ENCODE measurements at places on chromosomes 4 and X. TPM values are rescaled to one million over a fixed set of nuclear protein-coding genes. Genes with fewer than 3 reads are reported as not detected.

GAGE2A gene
- not detected for total RNA-seq

- no peaks in the 10 kb centered on the region for H3K4me1 ChIP-seq
- H3K36me3 ChIP-seq = no peaks in the 10 kb centered on the region
- DNase-seq = no peak
- H3K4me3 ChIP-seq = no peak overlapping the region
Measured at GRCh38 chr4:128757712-128758111, 51.8 kb upstream of the JADE1 start.

DNA sequence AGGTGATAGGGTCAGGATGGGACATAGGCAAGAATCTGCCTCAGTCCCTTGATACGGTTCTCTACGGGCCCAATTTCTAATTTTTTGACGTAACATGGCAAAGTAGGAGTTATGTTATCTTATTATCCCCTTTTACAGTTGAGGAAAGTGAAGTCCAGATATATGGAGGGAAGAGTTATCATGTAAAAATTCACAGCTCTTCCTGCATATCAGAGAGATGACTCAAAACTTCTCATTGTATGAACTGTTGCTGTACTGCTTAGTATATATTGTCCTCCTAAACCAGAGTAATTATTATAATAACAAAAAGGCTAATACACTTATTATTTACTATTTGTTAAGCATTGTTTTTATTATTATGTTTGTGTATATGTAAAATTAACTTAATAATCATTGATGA is 260.5 kb upstream of the IGFBP7 start:
- no peak overlapping the region for H3K4me3 ChIP-seq
- H3K27ac ChIP-seq = no peak overlapping the region
- no peaks in the 10 kb centered on the region for H3K36me3 ChIP-seq
- H3K27me3 ChIP-seq = no peaks in the 10 kb centered on the region
- H3K4me1 ChIP-seq = peaks cover 5% of the 10 kb centered on the region

DNA sequence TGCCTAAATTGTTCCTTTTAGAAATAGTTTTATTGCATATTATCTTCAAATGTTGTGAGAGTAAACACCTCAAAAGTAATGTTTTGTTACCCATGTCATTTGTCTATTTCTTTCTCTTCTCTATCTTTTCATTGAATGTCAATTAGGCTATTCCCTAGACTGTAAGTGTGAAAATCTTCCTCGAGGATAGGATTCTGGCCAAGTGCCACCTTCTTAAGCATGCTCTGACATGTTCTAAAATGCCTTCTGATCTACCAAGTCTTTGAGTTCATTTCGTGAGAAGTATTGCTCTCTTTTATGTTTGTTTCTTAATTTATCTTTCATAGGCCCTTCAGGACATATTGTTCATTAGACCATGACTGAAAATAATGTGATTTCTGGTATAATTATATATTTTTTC is 44.1 kb upstream of the TLL1 start:
- no peaks in the 10 kb centered on the region for H3K27me3 ChIP-seq
- no peaks in the 10 kb centered on the region for H3K36me3 ChIP-seq
- no peak overlapping the region for H3K4me3 ChIP-seq
- no peak overlapping the region for H3K27ac ChIP-seq

GRCh38 chr4:83335701-83336100 is 1.1 kb upstream of the HPSE start:
- DNase-seq = no peak
- peaks cover 14% of the 10 kb centered on the region for H3K4me1 ChIP-seq
- no peak overlapping the region for H3K27ac ChIP-seq
- H3K36me3 ChIP-seq = no peaks in the 10 kb centered on the region
- H3K27me3 ChIP-seq = no peaks in the 10 kb centered on the region

- H3K27me3 ChIP-seq = no peaks in the 10 kb centered on the region
- peak; percentile 78 for DNase-seq
- H3K4me3 ChIP-seq = no peak overlapping the region
- peak overlapping the region; percentile 72 for H3K27ac ChIP-seq
Measured at GRCh38 chrX:78527263-78527662, 131.9 kb downstream of the RTL3 start.

DNA sequence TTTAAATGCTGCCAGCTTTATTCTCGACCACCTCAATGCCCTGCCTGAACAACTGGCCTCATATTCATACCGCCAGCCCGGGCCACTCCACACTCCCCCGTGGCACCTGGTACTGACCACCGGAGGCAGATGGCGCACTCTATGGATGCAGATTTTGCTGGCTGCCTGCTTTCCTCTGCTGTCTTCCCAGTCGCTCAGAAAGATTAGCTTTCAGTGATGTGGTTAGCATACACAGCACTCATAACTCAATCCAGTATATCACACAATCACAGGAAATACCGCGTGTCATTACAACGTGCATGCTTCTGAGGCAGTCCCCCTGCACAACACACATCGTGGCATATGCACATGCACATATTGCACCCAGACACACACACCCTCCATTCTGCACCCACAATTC is 147.2 kb upstream of the BCOR start:
- H3K27ac ChIP-seq = no peak overlapping the region
- H3K4me3 ChIP-seq = no peak overlapping the region
- no peaks in the 10 kb centered on the region for H3K36me3 ChIP-seq
- H3K4me1 ChIP-seq = no peaks in the 10 kb centered on the region
- no peaks in the 10 kb centered on the region for H3K27me3 ChIP-seq

- H3K4me3 ChIP-seq = no peak overlapping the region
- H3K27me3 ChIP-seq = no peaks in the 10 kb centered on the region
- no peak for DNase-seq
- H3K36me3 ChIP-seq = peaks cover 4% of the 10 kb centered on the region
- no peak overlapping the region for H3K27ac ChIP-seq
Measured at GRCh38 chrX:154083126-154083517, 14.4 kb downstream of the MECP2 start.

DNA sequence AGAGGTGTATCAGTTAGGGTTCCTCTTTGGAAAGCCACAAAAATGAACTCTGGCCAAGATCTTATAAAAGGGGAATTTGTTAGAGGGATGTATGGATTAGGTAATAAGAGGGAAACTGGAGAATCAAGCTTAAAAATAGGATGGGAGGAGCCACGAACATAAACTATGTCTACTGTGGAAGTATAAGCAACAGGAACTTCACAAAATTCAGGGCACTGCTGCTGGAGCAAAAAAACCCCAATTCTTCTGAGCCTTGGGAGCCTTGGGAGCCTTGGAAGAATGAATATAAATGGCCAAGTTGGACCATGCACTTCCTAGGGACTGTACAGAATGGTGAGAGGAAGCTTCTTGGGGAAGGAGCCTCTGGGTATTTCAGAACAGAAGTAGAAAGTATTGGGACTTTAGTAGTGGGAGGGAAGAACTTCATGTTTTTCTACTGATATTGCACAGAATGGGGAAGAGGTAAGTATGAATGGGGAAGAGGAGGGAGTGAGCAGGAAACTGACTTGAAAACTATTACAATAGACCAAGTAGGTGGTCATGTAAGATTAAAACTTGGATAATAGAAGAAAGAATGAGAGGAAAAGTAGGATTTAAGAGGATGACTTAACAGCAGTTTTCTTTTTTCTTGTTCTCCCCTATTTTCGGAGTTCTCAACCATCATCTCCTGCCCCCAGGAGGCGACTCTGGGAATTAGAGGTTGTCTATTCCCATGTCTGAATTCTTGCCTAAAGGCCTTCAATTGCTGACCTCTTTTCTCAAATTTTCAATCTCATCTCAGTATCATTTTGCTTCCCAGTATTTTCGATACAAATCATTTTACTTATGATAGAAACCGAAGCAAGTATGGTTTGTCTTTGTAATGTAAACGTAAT is 44.4 kb upstream of the TAPT1 start:
- peaks cover 23% of the 10 kb centered on the region for H3K4me1 ChIP-seq
- H3K36me3 ChIP-seq = no peaks in the 10 kb centered on the region
- H3K27ac ChIP-seq = peak overlapping the region; percentile 54
- peak overlapping the region; percentile 7 for H3K4me3 ChIP-seq

- H3K4me3 ChIP-seq = no peak overlapping the region
- H3K27me3 ChIP-seq = no peaks in the 10 kb centered on the region
- DNase-seq = no peak
- H3K4me1 ChIP-seq = peaks cover 8% of the 10 kb centered on the region
Measured at GRCh38 chrX:17629519-17629918, 107.8 kb upstream of the SCML1 start.

ADGRA3 gene
- 29.0 TPM for total RNA-seq

GRCh38 chr4:76657443-76657842 is 222.4 kb downstream of the SHROOM3 start:
- DNase-seq = no peak
- H3K4me1 ChIP-seq = peaks cover 27% of the 10 kb centered on the region
- H3K36me3 ChIP-seq = no peaks in the 10 kb centered on the region
- no peaks in the 10 kb centered on the region for H3K27me3 ChIP-seq
- no peak overlapping the region for H3K4me3 ChIP-seq
- H3K27ac ChIP-seq = peak overlapping the region; percentile 81

DNA sequence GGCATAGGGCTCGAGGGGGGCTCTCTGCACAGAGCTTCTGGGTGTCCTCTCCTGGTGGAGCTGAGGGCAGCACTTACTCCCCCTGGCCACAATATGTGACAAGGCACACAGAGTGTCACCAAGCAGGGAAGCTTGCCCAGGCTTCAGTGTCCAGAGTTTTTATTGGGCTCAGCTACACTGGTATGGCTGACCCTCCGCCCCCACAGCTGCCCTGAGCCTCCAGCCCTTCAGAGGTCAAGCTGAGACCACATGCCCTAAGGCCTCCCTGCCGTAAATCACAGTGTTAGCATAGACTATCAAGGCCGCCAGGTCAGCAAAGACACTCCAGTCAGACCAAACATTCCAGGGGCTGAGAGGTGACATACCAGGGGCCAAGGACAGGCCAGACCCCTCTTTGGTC is 59.0 kb downstream of the EVC start:
- H3K27me3 ChIP-seq = no peaks in the 10 kb centered on the region
- no peak overlapping the region for H3K4me3 ChIP-seq
- H3K4me1 ChIP-seq = no peaks in the 10 kb centered on the region
- DNase-seq = no peak
- H3K27ac ChIP-seq = no peak overlapping the region

BEND2 gene
- total RNA-seq = not detected

- no peak overlapping the region for H3K27ac ChIP-seq
- no peak overlapping the region for H3K4me3 ChIP-seq
- no peaks in the 10 kb centered on the region for H3K36me3 ChIP-seq
- H3K27me3 ChIP-seq = 0 out of 2 replicates have a peak, but pooled peaks cover 6% of the 10 kb centered on the region
- H3K4me1 ChIP-seq = no peaks in the 10 kb centered on the region
Measured at GRCh38 chr4:181897935-181898334, 345.3 kb upstream of the TENM3 start.

DNA sequence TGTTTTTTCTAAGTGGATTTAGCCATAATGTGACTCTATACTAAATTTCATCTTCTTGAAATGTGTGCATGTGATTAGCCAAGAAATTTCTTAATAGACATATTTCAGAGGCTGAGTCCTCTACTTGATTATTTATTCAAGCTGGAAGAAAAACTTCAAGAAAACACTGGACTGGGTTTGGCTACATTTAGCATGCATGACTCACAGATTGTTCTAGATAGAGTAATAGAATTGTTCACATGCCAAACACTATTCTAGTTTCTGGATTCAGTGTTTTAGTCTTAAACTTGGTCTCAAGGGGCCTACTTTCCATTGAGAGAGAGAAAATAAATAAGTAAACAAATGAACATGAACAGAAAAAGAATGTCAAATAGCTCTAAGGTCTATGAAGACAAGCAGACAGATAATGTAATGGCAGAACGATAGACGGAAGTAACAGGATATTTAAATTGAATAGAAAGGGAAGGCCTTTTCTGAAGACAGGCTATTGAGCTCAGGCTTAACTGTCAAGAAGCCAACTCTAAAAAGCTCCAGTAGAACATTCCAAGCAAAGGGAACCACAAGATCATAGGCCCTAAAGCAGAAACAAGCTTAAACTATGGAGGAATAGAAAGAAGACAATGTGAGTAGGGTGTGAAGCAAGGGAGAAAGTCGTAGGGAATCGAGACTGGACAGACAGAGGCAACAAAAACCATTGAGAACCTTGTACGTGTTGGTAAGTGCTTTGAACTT is 104.6 kb downstream of the TMEM144 start:
- DNase-seq = peak; percentile 88
- H3K36me3 ChIP-seq = no peaks in the 10 kb centered on the region
- no peak overlapping the region for H3K4me3 ChIP-seq
